ENCODE measurements at places on chromosomes 12 and 14.

GRCh38 chr14:106069804-106070625, 543.6 kb downstream of the TMEM121 start:
- no peak for DNase-seq

DNA sequence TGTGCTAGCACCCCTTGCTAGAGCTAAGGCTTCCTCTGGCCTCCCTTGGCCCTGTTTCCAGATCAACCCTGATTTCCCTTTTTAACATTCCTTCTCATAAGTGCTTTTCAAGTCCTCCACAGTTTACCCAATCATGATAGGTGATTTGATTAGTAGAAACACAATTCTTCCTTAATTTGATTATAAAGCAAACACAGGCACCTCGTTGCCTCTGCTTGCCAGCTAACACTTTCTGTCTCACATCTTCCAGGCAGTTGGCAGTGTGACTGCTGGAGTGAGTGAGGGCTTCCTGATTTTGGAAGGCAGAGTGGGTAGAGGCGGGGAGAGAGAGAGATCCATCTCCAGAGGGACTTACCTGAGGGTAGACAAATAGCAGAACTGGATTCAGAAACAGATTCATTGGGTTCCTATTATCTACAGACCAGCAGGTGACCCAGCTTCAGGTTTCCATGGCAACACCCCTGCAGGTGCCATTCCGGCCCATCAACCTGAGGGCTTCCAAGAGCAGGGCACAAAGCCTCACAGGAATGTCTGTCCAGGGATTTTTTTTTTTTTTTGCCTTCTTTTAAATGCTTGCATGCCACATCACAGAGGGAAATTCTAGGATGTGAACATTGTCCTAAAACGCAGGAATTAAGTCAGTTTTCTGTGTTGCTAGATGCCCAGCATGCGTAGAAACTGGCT, 77.7 kb downstream of the PLXNC1 start:
- no peak for DNase-seq

DNA sequence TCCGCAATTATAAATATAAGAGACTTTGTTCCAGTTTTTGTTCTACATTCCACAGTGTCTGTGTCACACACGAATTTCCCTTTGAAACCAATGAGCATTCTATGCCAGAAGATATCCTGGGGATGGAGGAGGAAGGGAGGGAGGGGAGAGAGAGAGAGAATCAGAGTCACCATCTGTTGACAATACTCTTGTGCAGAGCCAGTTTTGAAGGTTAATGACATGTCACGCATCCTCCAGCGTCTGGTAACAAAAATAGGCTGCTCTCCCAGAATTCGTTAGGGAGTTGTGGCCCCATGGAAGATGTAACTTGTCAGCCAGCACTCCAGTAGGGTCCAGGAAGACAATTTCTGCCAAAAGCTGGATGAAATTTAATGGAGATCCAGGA, 213.5 kb upstream of the KRR1 start:
- no peak for DNase-seq

DNA sequence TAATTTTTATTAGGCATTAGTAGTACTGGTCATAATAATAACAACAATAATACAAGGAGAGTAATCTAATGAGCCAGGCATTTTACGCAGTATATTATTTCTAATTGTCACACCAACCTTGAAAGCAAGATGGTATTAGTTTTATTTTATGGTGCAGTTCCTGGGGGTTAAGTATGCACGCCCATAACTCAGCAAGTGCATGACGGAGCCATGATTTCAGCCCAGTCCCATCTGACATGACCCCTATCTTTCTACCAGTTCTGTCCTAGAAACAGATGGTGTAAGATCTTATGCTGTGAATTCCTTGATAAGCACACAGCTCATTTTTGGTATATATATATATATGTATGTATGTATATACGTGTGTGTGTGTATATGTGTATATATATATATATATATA, 106.0 kb downstream of the AEBP2 start:
- no peak for DNase-seq

- no peak for DNase-seq
These were observed 164.1 kb downstream of the SPTSSA start for GRCh38 chr14:34297786-34298520.

GRCh38 chr12:108313606-108314351, 25.3 kb downstream of the CMKLR1 start:
- DNase-seq = no peak

DNA sequence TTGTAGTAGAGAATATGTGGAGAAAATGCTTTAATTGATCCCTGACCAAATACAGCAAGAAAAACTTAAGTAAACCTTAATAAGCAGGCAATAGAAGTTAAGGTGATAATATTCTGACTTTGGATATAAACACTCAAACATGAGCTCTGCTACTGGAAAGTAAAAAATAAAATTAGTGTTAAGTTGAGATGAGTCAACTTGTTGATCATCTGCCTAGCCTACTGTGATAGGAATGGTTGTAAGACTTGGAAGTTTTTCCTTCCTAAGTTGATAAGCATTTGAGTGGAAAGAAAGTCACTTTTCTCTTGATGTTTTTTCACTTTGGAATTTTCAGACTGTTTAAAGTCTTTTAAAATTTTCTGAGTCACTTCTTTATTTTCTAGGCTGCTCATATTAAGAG, 26.0 kb downstream of the ADIPOR2 start:
- DNase-seq = no peak

DNA sequence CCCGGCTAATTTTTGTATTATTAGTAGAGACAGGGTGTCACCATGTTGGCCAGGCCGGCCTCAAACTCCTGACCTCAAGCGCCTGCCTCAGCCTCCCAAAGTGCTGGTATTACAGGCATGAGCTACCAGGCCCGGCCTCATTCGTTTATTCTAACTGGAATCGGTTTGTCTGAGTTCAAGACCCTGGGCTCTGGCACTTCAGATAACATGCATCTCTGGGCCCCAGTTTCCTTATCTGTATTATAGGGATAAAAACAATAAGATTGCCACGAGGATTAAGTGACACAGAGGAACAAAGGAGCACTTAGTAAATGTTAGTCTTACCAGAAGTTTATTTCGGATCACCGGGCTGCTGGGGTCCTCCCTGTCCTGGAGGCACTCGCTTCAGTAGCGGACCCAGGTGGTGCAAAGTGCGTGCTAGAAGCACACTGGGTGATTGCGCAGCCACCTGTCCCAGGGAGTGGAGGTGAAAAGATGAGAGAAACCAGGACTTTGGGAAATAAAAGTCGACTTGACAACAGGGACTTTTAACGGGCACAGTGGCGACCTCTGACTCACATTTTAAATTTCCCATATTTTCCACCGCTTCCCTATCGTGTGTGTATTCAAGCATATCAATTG, 37.5 kb downstream of the ACACB start:
- no peak for DNase-seq

- DNase-seq = no peak
These were observed 152.0 kb downstream of the DACT1 start for GRCh38 chr14:58789736-58790135.
